ENCODE measurements at places on chromosomes 12 and 14.
A peak's percentile ranks its signal among the peaks of the same experiment; 100 is the strongest.

DNA sequence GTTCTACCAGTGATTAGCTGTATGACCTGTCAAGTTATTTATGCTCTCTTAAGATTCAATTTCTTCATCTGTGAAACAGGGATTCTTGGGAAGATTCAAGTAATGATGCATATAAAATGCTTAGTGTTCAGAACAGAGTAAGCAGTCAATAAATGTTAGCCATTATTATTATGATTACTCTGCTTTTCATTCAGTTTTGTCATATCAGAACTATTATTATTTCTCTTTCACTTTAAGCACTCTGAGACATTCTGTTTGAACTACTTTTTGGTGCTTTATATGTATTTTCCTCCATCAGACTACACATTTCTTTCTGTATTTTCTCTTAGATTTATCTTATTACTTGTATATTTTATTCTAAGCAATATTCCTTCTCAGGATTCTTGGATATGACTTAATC lies 81.2 kb downstream of the CFAP54 start:
- no peak for DNase-seq

- peak; percentile 98 for DNase-seq
Observed at GRCh38 chr12:12333407-12334366, 16.4 kb downstream of the MANSC1 start.

DNA sequence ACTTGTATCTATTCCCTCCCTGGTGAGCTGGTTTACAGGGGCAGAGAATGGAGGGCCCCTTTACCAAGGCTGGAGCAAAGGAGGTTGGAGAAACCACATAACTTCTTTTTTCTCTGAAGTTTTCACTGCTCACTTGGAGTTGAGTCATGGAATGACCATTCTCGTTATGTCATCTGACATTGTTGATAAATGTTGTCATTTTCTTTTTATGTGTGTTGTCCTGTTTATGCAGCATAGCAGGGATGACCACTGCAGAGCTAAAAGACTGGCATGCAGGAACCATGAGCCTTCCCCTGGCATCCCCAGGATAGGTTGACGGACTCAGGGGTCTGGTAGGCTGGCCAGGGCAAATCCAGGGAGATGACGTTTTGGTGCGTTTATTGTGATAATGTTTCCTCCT lies 256.8 kb upstream of the DDHD1 start:
- DNase-seq: peak; percentile 68

GRCh38 chr14:26261368-26262122 lies 336.3 kb downstream of the NOVA1 start:
- no peak for DNase-seq

- DNase-seq: no peak
Observed at GRCh38 chr14:76115010-76115422, 36.7 kb upstream of the GPATCH2L start.

- DNase-seq: peak; percentile 70
Observed at GRCh38 chr12:1583421-1584078, 10.8 kb downstream of the FBXL14 start.

- DNase-seq: no peak
Observed at GRCh38 chr12:63302269-63302940, 151.4 kb upstream of the AVPR1A start.

DNA sequence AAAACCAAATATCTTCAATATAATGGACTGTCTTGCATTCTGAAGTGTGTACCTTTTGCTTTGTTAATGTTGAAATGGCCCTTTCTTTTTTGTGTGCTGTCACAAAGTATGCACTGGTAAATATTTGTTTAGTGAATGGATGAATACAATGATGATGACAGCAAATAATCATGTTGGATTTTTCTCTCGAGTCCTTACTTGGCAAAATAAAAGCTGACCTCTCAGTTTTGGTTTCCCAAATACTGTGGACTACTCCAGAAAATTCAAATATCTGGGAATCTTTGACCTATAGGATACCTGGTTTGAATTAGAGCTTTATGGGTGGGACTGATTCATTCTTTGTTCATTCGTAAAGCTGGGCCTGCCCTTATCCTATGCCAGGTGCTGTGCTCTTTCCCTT lies 5.5 kb downstream of the UBE3B start:
- DNase-seq: no peak

DNA sequence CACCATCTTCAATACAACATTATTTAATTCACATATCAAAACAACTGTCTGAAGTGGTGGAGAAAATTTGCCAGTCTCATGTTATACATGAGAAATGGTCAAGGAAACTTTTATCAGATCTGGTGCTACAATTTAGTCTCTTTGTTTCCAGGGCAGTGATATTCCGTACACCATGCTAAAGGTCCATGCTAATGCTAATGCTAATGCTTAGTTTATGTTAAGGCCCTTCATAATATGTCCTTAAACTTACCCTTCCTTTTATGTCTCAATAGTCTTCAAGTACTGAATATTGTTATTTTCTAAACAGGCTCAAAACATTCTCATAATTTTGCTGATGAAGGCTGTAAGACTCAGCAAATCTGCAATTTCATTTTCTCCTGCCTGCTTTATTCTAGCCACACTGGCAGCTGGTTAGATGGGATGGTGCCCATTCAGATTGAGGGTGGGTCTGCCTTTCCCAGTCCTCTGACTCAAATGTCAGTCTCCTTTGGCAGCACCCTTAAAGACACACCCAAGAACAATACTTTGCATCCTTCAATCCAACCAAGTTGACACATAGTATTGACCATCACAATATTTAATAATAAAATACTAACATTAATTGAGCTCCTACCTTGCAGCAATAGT lies 59.8 kb downstream of the TMEM117 start:
- DNase-seq: no peak

DNA sequence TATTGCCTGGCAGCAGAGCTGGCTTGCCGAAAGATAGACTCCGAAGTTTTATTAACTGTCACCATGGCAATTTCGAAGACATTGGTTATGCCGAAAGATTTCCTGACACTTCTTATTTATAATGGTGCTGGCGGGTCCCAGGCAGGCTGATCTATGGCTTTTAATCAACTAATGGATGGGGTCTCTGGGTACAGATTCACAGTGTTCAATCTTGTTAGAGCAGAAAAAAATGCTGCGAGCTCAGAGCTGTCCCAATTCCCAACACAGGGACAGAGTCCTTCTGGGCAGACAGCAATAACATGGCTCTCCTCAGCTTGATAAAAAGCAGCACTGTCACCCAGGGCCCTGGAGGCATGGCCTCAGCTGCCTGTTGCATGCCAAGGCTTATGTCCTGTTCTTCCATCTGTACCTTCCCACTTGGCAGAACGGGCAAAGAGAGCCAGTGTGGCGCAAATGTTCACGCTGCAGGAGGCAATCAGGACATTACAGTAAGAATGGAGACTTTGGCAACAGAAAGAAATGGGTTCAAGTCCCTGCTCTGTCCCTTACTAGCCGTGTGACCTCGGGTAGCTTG lies 228.2 kb upstream of the PWP1 start:
- no peak for DNase-seq

DNA sequence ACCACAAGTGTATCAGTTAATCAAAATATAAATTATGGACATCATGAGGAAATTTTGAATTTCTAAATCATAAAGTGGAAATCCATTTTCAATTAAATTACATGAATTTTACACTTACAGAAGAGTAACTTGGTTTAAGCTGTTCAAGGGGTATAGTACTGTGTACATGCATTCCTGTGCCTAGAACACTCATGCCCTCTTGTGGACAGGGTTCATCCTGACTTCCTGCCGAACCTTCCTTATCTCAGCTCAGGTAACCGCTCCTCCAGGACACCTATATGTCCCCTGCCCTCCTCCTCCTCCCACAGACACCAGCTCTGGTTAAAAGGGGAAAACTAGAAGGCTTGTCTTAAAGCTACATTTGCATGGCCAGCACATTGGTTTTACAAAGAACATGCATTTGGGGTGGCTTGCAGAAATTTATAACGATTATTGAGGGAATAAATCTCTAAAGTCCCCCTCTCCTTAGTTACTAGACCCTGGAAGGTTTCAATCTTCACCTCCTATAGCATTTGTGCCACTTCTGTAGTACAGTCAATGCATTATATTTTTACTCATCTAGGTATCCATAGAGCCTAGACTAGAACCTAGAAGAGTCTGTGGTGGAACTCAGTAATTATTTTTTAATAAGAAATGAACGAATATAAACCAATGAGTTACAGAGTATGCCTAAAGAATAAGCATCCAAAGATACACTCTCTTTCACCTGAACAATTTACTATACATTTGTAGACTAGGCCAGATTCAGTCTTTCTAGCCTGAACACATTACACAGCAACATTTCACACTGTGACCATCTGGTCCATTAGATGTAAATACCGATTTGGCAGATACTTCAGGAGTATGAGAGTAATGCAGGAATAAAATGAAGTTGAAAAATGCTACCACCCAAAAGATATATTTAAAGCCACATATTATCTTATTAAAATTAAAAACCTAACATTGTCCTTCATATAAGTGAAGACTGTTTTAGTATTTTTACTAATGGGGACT lies 345.6 kb downstream of the PAWR start:
- DNase-seq: peak; percentile 22

GRCh38 chr14:24978862-24979724 lies 70.9 kb downstream of the STXBP6 start:
- peak; percentile 63 for DNase-seq

DNA sequence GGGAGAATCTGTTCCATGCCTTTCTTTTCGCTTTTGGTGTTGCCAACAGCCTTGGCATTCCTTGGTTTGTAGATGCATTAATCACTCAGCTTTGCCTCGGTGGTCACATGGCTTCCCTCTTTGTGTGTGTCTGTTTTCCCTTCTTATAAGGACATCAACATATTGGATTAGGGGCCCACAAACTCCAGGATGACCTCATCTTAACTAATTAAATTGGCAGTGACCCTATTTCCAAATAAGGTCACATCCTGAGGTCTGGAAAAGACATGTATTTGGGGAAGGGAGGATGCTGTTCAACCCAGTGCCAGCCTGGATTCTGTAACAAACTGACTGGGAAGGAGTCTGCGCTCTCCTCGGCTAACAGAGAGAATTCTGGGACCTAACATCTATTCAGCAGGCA lies 365.7 kb upstream of the FKBP4 start:
- peak; percentile 25 for DNase-seq

DNA sequence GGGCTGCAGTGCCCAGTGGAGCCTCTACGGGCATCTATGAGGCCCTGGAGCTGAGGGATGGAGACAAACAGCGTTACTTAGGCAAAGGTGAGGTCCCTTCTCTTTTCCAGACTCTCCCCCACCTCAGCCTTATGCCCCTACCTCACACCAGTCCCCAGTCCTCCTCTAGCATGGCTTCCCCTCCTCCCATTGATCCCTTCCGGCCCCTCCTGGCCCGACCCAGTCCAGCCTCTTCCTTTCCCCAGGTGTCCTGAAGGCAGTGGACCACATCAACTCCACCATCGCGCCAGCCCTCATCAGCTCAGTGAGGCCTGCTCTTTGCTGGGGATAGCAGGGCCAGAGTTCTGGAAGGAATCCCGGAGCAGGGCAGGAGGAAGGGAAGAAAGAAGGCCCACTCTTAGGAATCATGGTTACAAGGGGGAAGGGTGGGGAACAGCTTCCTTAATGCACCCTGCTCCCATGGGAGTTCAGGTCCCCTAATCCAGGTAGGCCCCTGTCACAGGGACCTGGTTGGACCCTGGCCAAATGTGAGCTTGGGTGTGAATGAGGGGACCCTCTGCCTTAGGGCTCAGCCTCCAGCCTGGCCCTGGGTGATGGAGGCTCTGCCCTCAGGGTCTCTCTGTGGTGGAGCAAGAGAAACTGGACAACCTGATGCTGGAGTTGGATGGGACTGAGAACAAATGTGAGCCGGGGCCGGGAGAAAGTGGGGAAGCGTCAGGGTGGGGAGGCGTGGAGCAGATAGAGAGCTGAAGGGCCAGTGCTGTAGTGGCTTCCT lies 2.2 kb downstream of the ENO2 start:
- DNase-seq: no peak
